ENCODE measurements at places on chromosomes 12 and 14.

GRCh38 chr14:52351233-52352060 lies 37.3 kb downstream of the PTGER2 start:
- DNase-seq = no peak

DNA sequence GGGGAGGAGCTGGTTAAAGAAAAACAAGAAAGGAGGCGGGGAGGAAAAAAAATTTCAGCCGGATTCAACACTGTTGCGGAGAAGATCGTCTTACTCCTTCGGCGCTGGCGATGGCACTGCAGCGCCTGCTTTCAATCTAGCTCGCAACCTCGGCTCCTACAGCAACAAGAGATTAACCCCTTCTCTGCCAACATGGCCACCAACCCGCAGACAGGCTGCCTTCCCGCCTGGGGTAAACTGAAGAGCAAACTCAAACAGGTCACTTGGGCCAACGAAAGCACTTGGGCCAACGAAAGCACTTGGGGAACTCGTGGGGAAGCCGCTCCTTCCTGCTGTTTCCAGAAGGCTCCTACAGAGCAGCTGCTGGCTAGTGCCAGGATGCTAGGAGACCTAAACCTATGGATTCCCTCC lies 73.7 kb downstream of the CIT start:
- DNase-seq = peak; percentile 45

GRCh38 chr14:59532419-59532818 lies 44.2 kb downstream of the CCDC175 start:
- no peak for DNase-seq

GRCh38 chr14:93912782-93913181 lies 14.4 kb upstream of the FAM181A start:
- DNase-seq = no peak

DNA sequence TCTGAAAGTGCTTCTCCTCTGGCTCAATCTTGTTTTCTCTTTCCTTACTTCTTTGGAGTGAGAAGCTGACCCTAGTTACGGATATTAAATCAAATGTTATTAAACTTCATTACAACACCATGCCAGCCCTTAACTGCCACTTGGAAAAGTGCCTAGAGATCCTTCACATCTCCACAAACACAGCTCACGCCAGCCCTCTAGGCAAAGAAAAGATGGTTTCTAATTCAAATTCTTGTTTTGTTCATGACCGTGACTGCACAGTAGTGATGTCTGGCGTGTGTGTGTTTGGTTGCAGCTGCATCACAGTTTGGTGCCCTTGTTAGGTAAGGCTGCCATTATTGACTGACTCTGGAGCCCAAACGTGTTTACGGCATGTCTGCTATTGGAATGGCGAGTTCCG lies 113.0 kb downstream of the BEGAIN start:
- DNase-seq = no peak

DNA sequence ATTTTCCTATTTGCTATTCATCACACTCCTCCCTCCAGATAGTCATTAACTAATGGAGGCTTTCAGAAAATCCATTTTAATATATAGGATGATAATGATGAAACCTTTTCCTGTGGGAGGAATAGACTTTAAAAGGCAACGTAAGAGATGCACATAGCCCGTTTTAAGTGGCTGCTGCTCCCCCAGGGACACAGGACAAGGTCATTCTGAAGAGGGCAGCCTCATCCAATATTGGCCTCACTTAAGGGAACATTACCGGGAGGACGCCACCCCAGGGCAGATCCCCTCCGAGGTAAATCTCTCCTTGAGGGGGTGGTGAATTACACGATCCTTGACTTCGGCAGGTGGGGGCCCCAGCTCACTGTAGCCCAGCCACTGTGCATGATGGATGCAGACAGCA lies 131.9 kb downstream of the PIWIL1 start:
- no peak for DNase-seq
